ENCODE measurements at places on chromosomes 13 and 19.

DNA sequence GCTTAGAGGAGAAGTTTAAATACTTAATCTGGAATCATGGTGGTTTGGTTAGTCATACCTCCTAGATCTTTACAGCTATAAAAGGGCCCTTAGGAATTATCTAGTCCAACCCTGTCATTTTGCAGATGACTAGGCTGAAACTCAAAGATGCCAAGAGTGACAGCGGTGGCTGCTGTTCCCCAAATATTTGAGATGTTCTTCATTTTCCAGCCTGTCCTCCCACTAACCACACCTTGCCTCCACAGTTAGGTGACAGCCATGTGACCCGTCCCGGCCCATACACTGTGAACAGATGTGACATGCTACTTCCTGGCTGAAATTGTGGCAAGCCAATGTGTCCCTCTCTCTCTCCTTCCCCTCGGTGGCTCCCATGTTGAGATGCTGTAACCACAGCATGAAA lies 225.5 kb upstream of the IPO5 start:
- DNase-seq = no peak

DNA sequence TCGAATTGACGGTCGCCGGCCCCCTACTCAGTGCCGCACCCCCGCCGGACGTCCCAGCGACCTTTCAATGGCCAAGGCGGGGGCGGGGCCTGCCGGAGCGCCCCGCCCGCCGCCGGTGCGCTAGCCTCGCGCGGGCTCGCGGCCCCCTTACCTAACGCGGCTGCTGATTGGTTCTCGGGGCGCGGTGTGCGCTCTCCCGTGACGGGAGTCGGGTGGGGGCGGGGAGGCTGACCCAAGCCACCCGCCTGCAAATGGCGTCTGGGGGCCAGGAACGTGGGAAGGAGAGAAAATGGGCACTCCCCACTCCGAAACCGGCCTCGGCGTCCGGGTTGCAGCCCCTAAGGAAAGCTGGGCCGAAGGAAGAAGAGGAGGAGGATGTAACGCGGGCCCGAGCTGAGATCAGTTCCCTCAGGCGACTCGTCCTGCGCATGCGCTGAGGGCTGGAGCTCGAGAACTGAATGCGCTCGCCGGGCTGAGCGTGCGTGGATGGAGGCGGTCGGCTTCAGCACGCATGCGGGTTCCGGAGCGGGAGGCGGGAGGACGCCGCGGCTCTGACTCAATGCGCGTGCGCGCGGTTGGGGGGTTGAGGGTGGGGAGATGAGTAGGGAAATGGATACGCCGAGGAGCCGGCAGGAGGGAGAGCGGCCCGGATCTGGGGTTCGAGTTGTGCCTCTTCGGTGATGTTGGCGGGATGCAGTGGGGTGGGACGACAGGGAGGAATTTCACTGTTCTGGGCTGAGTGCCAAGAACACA lies at the start of gene SMG9:
SMG9 (minus strand) TSS at position 460 of the 753 bp plus-strand sequence. CDS start 4,221 bp downstream, outside the sequence.
- peak; percentile 93 for DNase-seq

GRCh38 chr13:113170511-113170910 lies 12.1 kb downstream of the PROZ start:
- no peak for DNase-seq

- DNase-seq = no peak
Measured at GRCh38 chr13:27487776-27488175, 37.4 kb upstream of the MTIF3 start.

DNA sequence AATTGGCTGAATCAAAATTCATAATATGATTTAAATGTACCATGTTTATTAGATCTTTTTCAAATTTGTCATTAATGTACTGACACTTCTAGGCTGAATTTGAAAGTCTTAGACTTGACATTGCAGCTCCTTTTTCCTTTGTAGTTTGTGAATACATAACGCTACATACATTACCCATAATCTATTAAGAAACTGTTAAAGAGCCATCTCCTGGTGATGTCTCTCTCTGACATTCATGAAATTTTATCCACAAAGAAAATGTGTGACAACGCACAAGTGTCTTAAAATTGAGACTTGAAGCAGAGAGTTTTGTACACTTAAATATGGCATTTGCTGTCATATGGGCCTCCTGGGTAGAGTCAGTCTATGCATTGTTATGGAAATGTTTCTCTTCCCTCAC lies 320.2 kb upstream of the ARGLU1 start:
- DNase-seq = no peak

DNA sequence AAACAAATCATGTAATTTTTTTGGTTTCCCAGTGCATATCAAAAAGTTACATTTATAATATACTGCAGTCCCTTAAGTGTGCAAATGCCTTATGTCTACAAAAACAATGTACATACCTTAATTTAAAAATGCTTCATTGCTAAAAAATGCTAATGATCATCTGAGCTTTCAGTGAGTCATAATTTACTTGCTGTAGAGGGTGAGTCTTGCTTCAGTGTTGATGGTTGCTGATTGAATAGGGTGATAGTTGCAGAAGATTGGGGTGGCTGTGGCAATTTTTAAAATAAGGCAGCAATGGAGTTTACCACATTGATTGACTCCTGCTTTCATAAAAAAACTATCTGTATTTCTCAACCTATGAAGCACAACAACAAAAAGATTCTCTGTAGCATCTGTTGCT lies 613.9 kb downstream of the TBC1D4 start:
- DNase-seq = no peak

DNA sequence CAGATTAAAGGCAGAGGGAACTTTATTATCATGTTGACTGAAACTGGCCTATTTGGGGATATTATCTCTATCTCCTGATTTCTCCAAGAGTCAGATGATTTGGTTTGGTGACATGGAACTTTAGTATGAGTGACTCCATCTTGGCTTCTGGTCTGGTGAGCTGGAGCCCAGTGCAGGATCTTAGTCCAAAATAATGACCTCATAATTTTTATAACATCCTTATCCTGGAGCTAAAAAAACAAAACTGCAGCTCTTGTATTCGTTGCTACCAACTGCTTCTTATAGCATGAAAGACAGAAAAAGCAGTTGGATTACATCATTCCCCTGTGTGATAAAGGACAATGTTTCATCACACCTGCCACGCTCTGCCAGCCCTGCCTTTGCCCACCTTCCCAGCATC lies 39.3 kb upstream of the RNF17 start:
- DNase-seq = no peak

DNA sequence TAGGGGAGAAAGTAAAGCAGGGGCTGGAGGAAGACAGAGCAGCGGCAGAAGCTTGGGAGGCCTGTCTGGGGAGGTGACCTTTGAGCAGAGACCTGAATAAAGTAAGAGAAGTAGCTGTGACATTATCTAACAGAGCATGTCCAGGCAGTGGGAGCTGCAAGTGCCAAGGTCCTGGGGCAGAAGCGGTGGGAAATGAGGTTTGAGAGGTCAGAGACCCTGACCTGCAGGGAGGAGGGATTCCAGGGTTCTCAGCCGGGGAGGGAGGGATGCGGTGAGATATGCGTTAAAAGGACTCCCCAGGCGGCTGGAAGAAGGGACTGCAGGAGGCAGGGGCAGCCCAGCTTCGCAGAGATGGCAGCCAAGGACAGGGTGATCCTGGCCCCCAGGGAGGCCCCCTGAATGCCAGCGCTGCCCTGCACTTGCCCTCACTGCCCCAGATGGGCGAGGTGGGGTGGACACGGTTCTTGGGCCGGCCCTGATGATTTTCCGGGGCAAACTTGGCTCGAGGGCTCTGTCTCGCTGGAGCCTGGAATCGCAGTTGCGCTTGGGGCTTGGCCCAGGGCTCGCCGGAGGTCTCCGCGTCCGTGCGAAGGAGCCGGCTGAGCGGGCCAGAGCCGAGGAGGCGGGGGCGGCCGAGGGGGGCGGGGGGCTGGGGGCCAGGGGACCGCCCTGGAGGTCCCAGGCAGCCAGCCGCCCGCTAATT lies 3.2 kb downstream of the CRLF1 start:
- DNase-seq = no peak

GRCh38 chr13:102960959-102961358 lies 105.3 kb downstream of the SLC10A2 start:
- no peak for DNase-seq

DNA sequence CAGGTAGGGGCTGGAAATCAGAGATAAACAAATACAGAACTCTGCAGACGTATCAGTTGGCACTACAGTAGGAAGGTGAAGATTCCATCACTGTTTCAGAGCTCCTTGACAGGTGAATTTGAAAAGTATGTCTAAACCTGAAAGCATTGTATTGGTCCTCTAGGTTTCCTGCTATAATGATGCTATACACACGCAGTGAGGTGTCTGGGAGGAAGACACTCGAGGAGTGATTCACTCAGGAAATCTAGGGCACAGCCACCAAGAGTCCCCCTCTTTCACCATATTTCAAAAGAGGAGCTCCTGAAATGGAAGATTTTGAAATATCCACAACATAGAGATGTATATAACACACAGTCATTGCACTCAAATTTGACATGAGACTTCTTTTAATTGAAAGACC lies 331.0 kb upstream of the DACH1 start:
- DNase-seq = no peak

DNA sequence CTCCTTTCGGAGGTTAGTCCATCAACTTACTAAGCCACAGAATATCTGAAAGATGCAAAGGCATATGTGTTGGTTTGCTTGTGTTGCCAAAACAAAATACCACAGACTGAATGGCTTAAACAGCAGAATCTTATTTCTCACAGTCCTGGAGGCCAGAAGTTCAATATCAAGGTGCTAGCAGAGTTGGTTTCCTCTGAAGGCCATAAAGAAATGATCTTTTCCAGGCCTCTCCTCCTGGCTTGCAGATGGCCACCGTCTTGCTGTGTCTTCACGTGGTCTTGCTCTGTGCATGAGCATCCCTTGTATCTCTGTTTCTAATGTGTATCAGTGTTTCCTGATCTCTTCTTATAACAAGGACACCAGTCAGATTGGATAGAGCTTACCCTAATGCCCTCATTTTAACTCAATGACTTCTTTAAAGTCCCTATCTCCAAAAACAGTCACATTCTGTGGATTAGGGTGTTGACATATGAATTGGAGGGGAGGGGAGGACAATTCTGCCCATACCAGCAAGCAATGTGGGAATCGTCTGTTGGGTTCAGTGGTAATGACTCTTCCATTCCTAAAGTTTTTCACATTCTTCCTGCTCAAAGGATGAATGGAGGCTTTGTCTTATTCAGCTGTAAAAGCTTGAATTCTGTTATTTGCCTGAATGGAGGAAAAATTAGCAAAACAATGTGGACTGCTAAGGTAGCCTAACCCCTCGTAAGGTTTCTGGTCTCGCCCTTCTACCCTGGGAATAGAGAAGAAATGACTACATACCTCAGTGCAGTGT lies 715.7 kb downstream of the DIAPH3 start:
- no peak for DNase-seq

DNA sequence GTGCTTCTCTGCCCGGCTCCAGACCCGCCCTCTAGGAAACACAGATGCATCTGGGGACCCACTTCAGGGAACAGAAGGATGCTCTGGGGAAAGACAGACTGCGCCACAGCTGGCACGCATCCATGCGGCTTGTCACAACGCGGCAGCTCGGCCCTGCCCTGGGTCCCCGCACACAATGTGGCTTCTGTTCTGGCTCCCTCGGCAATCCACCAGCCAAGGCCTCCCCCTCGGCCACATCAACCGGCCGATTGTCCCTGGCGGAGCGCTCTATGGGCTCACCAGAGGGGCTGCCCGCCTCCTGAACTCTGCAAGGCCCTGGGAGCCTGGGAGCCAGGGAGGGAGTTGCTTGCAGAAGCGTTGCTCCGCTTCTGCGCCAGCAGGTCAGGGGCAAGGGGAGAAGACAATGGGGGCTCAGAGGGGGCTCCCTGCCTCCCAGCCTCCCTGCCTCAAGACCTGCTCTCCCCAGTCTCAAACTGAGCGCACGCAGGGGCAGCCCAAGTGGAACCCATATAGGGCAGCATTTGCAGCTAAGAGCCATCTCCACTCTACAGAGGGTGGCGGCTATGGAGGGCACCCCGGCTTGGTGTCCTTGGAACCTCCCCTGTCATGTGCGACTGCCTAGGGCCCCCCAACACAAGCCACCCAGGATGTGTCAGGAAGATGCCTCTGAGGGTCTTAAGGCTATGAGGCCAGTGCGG lies 37.9 kb downstream of the MLLT1 start:
- no peak for DNase-seq

DNA sequence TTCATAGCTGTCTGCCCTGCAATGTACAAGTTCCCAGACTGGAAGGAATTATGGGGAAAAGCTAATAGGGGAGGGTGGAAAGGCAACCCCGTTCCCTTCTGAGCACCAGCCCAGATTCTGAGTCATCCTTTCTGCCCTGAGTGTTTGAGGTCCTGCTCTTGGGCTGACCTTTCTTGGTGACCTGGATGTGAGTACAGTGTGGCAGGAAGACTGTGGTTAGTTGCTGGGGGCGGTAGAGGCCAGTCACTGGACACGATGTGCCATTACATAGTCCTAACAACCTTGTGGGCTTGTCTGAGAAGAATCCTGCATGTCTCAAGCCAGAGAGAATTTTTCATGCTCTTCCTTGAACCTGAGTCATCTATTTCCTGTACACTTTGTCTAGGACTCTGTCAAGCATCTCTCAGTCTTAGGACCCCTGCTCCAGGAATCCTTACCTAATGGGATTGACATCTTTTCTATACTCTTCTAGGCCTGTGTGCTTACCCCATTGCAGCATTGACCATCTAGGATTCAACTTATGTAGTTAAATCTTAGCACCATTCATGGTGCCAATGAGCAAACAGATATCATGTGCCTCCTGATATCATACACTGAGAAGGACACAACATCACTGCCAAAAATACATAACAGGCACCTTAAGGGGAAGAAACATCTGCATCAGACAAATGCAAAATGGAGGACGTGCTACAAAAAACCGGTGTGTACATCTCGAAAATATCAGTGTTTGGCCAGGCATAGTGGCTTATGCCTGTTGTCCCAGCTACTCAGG lies 8.1 kb upstream of the ANGPTL4 start:
- DNase-seq = no peak

DNA sequence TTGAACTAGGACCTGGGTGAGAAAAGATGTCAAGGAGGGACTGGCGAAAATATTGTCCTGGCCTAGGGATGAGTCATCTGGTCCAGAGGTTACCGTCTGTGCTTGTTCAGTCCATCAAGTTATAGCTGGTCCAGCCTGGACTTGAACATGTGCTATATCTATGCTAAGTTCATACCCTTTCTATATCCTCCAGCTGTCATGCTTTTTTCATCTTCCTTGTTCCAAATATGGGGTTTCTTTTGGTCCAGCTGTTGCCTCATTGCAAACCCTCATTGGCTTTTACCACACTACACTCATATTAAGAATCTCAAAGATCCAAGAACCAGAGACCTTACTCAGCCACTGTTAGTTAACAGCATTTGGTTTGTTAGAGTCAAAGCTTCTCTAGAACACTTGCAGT lies 19.1 kb upstream of the KLF12 start:
- no peak for DNase-seq

DNA sequence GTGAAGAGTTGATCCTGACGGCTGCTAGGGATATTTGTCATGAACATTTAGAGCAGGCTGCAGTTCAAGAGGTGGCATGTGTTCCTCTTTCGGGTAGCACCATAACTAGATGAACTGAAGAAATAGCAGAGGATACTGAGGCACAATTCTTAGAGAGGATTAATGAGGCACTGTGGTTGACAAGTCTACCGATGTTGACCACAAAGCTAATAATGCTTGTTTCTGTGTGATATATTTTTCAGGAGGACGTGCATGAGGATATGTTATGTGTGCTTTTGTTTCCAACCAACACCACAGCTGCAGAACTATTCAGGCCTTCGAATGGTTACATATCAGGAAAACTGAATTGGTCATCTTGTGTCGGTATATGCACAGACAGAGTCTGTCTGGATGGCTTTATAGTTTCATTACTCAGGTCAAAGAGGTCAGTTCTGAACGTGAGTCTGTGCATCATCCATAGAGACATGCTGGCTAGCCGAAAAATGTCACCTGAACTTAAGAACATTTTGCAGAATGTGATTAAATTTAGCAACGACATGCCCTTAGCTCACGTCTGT lies 210.1 kb upstream of the IRS2 start:
- no peak for DNase-seq

Data from amniotic stem cell (primary cell).